ENCODE measurements at places on chromosomes 2 and 18. TPM values are rescaled to one million over a fixed set of nuclear protein-coding genes. Genes with fewer than 3 reads are reported as not detected.

TWIST2 gene
- polyA plus RNA-seq = 8.5 TPM

DNA sequence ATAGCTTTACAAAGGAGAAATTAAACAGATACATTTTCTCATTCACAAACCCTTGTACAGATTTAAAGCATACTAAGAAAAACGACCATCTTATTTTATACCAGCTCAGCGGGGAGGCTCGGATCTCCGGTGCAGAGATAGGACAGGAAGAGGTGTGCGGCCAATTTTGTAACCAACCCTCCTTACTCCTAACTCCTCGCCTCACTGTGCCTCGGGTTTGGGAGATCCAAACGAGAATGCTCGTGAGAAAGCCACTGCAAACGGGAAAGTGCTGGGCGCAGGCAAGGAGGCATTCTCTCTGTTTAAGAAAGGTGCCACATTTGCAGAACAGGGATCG, 1.2 kb downstream of the KDSR start:
- DNase-seq = peak; percentile 5

DNA sequence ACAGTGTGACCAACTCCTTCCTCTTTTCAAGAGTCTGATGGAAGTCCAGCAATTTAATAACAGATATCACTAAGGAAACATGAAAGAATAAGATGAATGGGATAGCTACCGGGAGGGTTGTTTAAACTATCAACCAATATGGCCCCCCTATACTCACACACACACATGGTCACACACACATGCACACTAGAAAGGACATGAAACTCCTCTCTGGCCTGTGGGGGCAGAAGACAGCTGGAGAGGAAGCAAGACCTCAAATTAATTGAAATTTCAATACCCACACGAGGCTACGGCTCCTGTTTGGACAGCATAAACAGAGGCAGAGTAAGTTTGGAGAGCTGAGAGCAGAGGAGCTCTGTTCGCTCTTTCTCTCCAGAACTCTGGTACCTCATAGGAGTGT, 34.7 kb upstream of the REEP1 start:
- no peak for DNase-seq

DNA sequence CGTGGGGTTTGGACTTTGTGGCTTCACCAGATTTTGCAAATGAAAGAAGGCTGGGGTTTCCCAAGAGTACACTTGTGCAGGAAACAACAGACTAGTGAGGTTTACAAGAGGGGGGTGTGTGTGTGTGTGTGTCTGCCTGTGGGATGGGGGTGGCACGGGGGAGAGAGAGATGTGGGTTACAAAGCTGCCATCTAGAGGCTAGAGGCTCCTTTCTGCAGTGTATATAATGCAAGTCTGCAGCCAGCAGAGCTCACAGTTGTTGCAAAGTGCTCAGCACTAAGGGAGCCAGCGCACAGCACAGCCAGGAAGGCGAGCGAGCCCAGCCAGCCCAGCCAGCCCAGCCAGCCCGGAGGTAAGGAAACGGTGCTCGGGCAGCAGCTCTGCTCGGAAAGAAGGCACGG, at the start of gene ACKR3:
Gene ACKR3 (plus strand): TSS at position 253 of the 401 bp plus-strand sequence. CDS start 10,641 bp downstream, outside the sequence.
- no peak for DNase-seq

DNA sequence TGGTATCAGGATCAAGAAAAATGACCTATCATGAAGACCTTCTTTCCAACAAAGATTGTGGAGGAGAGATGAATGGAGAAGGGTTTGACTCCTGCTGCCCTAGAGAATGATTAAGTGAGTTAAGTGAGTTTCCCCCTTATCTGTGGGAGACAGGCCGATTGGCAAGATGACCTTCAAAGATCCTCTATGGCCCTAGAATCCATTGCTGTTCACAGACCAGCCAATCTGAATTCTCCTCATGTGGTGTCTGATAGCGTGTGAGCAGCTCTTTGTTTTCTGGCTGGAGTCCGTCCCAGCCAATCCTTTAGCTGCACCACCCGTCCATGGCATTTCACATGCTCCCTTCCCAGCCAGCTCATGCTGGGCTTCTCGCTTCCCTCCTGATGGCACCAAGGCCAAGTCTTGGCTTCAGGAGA, 79.4 kb downstream of the MARCHF4 start:
- no peak for DNase-seq

Measured in right renal pelvis (tissue), 4 donors.